ENCODE measurements at places on chromosomes 5 and 9.

- DNase-seq, result no peak
Measured at GRCh38 chr9:111102793-111103464, 64.7 kb upstream of the LPAR1 start.

GRCh38 chr5:108769352-108769751 is 21.7 kb downstream of the FER start:
- no peak for DNase-seq

- DNase-seq, result no peak
Measured at GRCh38 chr5:143495821-143496275, 92.4 kb upstream of the NR3C1 start.

GRCh38 chr9:8822667-8823025 is 1023.1 kb upstream of the DMAC1 start:
- DNase-seq, result no peak

- DNase-seq, result no peak
Measured at GRCh38 chr9:22119522-22120158, 110.5 kb upstream of the CDKN2B start.

- DNase-seq, result no peak
Measured at GRCh38 chr9:91502913-91503672, 79.5 kb upstream of the NFIL3 start.

GRCh38 chr5:9820691-9821449 is 190.7 kb upstream of the TAS2R1 start:
- no peak for DNase-seq

GRCh38 chr9:130636648-130637020 is 27.8 kb upstream of the PRDM12 start:
- no peak for DNase-seq
